ENCODE measurements at places on chromosomes 5 and 9. TPM values are rescaled to one million over a fixed set of nuclear protein-coding genes. Genes with fewer than 3 reads are reported as not detected.

GRCh38 chr5:108345541-108346171 is 36.2 kb downstream of the FBXL17 start:
- no peak for DNase-seq

DNA sequence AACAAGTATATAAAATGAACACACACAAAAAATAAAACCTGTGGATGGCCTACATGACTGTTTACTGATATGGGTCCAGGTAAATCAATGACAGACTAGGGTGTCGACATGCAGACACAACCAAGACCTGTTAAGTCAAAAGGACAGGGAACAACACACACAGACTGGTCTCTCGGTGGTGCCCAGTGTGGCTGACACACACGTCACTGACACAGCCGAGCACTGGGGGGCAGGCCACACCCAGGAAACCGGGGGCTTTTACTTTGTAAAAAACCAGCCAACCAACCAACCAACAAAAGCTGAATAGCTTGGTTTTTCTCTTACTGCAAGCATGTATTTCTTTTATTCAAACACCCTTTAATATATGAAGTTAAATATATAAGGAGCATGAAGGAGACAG is 5.0 kb downstream of the FAM163B start:
- peak; percentile 12 for DNase-seq

GRCh38 chr5:16933337-16933736 is 2.8 kb downstream of the MYO10 start:
- no peak for DNase-seq

DNA sequence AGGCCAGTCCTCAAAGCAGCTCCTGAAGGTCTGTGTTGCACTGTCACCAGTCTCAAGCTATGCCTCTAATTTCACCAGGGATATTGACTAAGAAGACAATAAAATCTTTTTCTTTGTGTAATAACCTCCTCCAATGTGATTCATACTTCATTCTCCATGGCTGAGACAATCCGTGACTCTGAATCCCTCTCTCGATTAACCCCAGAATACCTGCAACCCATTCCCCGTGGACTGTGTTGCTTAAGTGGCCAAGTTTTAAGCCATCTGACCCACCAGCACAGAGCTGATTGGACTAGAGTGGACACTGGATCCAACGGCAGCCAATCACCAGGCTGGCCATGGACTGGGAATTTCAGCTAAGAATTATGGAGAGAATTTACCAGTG is 5.4 kb upstream of the CCIN start:
- DNase-seq = no peak

DNA sequence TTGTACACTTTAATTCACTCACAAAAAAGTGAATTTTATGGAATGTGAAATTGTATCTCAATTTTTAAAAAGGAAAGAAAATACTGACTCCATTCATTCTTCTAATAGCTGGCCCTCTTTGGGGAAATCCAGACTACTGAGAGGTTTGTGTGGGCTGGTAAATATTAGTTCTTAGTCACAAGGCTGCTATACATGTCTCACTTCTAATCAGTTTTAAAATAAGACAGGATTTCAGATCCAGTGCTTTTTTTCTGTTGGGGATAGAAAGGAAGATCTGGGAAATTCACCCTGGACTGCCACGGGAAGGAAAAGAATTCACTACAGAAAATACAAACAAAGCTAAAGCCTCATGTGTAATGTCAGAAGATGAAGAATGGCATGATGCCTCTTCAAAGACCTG is 32.7 kb upstream of the ADAMTSL1 start:
- no peak for DNase-seq

- no peak for DNase-seq
These were observed 233.2 kb upstream of the RFX3 start for GRCh38 chr9:3758816-3759576.

TOR1B gene
- polyA plus RNA-seq = 17.5 TPM

TSSK1B gene
- polyA plus RNA-seq = not detected

All from CD4-positive, alpha-beta memory T cell (primary cell).